Stimulated activated naive CD4-positive, alpha-beta T cell (primary cell): ENCODE measurements at places on chromosomes 4 and X.

DNA sequence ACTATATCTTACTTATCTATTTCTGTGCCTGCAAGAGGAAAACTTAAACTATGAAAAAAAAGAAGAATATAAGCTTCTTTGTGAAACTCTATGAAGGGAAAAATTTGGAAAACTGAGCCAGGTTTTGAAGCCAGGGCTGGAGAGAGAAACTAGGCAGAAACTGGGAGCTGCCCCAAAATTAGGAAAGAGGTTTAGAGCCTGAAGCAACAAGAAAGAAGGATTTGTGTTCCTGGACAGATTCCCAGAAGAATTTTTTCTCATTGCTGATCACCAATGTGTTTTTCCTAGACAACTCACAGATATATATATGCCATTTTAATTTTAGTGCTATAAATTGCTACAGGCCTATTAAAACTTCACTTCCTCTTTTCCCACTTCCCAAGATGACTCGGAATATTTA lies 245.0 kb upstream of the GEMIN8 start:
- DNase-seq: no peak

DNA sequence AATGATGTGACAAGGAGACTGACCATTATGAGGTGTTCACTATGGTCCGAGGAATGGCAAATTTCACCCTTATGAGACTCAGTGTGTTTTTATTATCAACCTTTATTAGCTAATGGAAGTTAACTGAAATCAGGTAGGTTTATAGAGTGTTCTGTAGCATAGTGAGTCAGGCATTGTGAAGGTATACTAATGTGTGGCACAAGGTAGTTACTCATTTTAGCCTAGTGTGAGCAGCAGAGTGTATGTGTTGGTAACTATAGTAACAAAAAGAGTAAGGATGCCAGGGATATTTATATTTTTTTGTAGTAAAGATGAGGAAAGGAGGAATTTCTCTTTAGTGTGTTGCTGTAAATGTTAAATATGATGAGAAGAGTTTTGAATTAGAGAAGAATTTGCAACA lies 12.0 kb downstream of the PDLIM5 start:
- no peak for DNase-seq

GRCh38 chrX:40380655-40381488 lies 199.9 kb upstream of the ATP6AP2 start:
- no peak for DNase-seq

DNA sequence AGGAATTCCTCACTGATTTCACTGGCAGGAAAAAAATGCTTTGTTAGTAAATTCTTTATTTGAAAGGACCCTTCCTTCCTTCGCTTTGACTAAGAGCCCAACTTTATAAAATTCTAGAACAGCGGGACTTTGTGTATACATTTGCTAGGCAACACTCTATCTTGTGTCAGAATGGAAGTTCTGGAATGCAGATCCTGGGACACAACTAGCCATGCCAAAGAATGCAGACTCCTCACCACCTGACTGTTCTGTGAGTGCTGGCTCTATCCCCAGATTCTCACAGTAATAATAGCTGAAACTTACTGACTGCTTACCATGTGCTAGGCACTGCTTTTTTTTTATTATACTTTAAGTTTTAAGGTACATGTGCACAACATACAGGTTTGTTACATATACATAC lies 73.3 kb upstream of the ZDHHC15 start:
- DNase-seq: no peak

DNA sequence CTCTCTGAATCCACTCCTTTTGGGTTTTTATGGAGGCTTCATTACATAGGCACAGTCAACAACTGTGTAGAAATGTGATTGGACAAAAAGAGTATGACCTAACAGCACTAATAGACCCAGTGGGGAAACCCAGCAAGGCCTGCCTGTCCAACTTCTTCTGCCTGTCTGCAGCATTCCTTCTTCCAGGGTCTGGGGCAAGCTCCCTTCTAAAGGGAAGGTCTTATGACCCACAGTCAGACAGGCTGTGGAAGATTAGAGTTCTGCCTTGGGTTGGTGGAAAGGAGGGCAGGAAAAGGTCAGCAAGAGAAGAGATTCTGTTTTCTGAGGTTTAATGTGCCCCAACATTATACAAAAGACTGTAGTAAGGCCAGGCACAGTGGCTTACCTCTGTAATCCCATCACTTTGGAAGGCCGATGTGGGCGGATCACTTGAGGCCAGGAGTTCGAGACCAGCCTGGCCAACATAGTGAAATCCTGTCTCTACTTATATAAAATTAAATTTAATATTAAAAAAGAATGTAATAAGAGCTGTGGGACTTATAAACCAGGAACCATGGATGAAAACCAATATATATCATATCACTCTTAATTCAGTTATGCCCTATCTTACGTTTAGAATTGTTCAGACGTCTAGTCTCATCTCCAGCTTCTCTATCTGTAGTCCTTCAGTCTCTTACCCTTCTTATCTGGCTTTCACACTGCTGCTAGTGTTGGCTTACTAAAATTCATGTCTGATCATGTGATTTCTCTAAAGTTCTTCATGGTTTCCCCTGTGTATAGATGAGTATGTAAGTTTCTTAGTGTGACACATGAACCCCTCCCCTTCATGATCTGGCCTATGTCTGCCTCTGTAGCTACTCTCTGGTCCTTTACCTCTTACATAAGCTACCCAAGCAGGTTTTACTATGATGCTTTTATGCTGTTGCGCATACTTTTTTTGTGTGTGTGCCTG lies 6.2 kb downstream of the CLCN3 start:
- DNase-seq: no peak

- DNase-seq: no peak
These were observed 589 bp upstream of the NEUROG2 start for GRCh38 chr4:112516471-112517066.

DNA sequence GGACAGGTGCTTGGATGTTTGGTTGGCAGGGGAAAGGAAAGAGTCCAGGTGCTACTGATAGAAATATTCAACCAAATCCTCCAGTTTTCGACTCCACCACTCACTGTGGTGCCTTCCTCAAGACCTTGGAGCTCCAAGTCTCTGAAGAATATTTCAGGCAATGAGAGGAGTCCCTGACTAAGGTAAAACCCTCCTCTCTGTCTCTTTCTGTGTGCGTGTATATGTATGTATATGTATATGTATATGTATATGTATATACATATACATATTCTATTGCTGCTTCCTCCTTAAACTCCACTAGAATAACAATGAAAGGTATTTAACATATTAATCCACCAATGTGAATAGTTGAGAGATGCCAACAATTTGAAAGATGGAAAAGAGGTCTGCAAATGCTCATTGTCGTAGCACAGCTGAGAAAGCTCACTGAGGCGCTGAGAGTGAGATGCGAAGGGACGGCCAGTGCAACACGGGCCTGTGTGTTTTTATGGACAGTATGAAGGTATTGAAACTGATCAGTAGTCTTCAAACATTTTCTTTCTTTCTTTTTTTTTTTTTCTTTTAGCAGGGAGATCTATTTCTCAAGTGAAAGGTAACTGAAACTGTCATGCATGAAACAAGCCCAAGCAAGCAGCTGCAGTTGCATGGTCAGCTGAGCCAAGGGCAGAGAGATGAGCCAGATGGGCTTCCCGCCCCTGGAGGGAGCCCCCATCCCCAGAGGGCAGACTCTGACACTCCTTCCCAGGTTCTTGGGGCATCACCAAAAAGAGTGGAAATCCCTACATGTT lies 41.1 kb upstream of the HS3ST1 start:
- no peak for DNase-seq

DNA sequence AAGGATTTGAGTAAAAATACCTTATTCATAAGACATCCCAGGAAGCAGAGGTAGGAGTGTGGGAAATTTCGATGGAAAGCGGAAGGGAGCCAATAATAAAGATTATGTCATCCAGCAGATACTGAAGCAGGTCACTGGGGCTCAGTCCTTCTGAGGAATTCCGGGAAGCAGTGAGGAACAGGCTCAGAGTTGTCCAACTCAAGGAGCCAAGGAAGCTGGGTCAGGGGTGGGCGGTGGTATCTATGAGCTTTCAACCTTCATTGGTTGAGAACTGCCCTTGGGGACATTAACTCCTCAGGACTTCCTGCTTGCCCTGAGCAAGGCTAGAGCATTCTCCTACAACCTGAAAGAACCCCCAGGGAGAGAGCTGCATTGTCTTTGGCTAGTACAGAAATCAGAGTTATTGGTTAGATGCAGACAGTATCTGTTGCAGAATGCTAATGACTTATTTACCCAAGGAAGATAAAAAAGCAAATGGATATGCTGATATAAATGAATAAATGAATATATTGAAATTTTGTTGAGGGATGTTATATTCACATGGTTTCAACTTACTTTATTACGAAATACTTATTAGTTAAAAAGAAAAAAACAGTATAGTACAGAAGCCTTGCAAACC lies 68.2 kb downstream of the DMP1 start:
- no peak for DNase-seq

DNA sequence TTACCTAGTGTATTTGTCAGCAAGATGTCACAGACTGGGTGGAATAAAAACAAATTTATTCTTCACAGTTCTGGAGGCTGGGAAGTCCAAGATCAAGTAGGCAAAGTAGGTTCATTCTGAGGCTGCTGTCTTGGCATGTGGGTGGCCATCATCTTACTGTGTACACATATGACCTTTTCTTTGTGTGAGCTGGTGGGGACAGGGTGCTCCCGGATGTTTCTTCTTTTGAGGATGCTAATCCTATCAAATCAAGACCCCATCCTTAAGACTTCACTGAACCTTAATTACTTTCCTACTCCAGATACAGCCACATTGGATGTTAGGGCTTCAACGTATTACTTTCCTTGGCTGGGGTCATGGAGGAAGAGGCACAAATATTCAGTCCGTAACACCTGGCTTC lies 74.0 kb downstream of the TLL1 start:
- no peak for DNase-seq

GRCh38 chr4:136670265-136670664 lies 862.0 kb downstream of the PCDH18 start:
- DNase-seq: no peak

- DNase-seq: no peak
These were observed 42.2 kb upstream of the EPGN start for GRCh38 chr4:74266081-74266480.

- no peak for DNase-seq
These were observed 12.0 kb upstream of the KDM5C start for GRCh38 chrX:53237056-53237455.

DNA sequence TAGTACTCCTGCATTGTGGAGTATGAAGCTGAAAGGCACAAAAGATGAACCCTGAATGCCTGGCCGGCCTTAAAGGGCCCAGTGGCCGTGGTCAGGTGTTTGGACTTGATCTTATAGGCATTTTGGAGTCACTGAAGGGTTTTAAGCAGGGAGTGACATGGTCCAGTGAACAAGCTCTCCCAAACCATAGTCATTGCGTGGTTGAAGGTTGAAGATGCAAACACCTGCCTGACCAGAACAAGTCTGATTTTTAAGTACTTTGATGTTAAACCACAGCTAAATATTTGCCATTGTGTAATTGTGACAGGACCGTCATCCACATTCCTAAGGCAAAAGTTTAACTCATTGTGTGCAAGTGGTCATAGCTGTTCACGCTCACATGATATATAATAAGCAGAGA lies 3.3 kb downstream of the STK32B start:
- DNase-seq: no peak

DNA sequence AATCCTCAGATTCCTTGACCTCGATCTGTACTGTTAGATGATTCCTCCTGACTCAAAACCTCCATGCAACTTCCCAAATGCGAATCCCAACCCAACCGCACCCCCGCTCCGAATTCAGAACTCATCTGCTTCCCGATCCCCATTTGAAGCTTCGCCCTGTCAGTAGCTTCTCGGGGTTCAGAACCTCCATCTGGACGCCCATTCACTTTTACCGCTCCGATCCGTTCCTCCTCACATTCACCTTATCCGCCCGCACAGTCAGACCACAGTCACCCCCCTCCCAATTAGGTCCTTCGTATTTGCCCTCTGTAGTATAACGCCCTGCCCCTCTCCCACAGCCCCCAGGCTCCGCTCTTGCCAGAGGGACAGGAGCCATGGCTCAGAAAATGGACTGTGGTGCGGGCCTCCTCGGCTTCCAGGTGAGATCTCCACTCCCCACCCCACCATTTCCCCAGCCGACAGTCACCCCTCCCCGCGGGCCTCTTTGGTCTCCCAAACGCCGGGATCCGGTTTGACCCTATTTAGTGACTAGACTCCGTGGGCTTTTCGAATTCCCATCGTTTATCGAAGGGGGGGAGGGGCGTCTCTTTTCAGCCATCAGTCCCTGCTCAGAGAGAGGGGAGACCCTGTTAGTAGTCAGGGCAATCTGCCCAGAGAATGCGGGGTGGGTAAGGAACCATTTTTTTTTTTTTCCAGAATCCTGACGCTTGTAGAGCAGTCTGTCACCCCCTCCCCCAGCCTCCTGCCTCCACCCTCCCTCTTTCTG lies 691 bp downstream of the MAGED1 start:
- peak; percentile 26 for DNase-seq

DNA sequence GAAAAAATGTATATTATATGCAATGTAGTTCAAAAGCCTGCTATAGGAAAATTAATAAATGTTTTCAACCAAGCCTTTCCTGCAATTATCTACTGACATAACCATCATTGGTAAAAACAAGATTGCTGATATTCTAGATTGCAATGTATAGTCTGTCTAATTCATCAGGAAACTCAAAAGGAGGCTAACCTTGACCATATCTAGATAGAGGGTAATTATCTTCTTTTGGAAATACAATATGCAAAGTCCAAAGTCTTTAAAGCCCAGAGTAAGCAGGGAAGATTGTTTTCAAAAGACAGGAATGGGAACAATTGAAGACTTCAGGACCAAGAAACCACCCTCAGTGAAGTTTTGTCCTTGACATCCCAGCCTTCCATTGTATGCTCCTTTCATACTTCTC lies 123.1 kb upstream of the GLRA2 start:
- DNase-seq: no peak

GRCh38 chr4:57658188-57658587 lies 548.0 kb upstream of the IGFBP7 start:
- DNase-seq: no peak

DNA sequence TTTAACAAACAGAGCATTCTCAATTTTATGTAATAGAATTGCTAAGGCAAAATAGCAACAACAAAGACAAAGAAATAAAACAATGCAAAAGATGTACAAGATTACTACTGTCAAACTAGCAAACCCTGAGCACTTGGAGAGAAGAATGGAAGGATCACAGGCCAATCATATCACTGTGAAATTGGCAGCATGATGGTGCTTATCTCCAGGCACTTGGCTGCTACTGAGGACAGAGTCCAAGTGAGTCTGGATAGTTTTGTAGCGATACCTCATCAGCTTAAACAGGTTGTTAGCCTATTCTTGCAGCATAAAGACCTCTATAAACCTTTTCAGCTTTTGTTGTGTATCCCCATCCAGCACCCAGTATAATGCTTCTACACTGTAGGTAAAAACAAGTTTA lies 117.7 kb downstream of the C4orf33 start:
- no peak for DNase-seq

DNA sequence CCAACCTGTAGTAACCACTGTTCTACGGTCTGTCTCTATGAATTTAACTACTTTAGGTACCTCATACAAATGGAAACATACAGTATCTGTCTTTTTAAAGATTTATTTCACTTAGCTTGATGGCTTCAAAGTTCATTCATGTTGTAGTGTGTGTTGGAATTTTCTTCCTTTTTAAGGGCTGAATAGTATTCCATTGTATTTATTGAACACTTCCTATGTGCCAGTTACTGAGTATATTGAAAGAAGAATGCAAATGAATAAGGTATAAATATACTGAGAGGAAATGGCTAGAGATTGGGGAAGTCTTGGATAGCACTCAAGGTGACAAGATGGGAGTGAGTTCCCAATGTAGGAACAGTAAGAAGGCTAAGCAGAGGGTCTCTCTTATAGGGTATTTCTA lies 17.3 kb downstream of the TBC1D19 start:
- no peak for DNase-seq

GRCh38 chr4:43766648-43767047 lies 682.0 kb downstream of the KCTD8 start:
- no peak for DNase-seq
